ENCODE measurements at places on chromosomes 12 and 14.

GRCh38 chr12:92416385-92416812, 270.8 kb upstream of the BTG1 start:
- DNase-seq = no peak

- no peak for DNase-seq
Observed at GRCh38 chr12:51210690-51211395, 7.0 kb downstream of the POU6F1 start.

DNA sequence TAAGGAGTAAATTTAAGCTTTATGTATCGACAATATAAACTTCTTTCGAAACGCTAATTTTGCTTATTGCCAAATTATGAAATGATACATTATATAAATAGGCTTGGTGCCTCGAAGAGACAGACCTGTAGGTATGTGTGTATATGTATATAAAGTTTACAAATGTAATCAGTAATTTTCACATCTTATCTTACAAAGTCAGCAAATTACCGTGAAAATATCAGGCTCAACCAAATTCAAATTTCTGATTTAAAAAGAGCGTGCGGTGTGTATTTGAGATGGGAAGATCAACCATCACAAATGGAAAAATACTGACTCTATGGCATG, 605 bp downstream of the ZCRB1 start:
- no peak for DNase-seq

GRCh38 chr12:19755136-19755535, 315.8 kb downstream of the AEBP2 start:
- DNase-seq = no peak

DNA sequence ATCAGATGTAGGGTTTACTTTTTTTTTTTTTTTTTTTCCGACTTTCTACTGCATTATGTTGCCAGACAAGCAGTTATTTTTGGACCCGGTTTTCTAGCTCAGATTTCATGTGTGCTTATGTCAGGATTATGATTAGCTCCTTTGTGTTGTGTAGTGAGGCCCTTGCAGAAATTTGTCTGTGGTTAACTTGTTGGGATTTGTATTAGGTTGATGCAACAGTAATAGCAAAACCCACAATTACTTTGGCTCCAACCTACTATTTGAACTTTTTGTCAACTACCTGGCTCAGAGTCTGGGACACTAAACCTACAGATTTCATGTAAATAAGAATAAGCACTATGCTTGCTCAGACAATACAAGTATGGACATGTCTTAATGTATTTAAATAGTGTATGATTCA, 44.1 kb upstream of the KCNJ8 start:
- no peak for DNase-seq

GRCh38 chr12:120847392-120847791, 56.8 kb downstream of the SPPL3 start:
- peak; percentile 81 for DNase-seq

- no peak for DNase-seq
Observed at GRCh38 chr14:105108516-105108864, 43.3 kb upstream of the GPR132 start.

DNA sequence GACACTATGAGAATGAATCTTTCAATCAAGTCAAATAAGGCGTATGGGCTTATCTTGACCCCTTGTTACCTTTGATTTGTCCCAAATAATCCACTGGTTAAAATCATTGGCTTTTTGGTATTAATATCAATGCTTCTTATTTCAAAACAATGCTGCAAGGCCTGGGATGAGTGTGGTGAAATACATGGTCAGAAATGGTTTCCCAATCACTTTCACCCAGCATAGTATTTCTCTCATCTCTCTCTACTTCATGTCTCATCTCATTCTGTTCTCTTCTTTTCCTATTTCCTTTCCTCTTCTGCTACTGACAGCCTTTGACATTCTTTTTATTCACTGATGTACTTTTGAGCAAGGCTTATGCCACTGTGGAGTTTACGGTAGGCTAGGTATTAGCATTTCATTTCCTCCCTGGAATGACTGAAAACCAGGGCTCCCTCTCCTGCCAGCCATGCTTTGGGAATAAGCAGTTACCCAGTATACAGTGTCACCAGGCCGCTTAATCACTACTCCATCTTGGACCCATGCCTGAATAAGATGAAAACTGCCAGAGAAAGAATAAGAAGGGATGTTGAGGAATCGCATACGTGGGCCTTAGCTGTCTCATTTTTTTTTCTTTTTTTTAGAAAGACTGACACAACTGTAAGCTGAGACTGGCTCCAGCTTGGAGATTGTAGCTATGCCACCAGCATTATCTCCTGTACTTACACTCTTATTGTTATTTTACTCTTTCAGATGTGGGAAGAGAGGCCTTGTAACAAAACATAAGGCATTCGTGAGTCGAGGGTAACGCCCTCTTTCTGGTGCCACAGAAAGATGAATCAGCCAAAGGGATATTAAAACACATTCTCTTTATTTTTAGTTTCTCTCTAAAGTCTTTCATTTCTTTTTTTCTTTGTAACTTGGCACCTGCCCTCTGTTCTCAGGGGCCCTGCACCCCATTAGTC, 53.5 kb downstream of the IGF1 start:
- no peak for DNase-seq

- DNase-seq = no peak
Observed at GRCh38 chr14:42001431-42001830, 394.8 kb downstream of the LRFN5 start.

DNA sequence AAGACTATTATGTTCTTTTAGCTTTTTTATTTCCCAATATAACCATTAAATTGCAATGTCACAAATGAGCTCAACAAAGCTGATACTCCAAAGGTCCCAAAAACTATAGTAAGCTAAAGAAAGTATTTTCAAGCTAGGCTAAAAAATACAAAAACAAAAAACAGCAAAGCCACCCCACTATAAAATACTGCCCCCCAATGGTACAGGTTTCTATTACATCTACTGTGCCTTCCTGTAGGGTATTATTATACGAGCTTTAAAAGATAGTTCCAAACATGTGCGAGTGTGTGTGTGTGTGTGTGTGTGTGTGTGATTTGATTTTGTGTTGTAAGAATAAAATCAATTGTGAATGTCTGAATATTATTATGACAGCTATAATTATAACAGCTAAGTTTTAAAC, 1.1 kb downstream of the IFNG start:
- peak; percentile 30 for DNase-seq

- no peak for DNase-seq
Observed at GRCh38 chr12:28413460-28414109, 223.3 kb downstream of the CCDC91 start.

DNA sequence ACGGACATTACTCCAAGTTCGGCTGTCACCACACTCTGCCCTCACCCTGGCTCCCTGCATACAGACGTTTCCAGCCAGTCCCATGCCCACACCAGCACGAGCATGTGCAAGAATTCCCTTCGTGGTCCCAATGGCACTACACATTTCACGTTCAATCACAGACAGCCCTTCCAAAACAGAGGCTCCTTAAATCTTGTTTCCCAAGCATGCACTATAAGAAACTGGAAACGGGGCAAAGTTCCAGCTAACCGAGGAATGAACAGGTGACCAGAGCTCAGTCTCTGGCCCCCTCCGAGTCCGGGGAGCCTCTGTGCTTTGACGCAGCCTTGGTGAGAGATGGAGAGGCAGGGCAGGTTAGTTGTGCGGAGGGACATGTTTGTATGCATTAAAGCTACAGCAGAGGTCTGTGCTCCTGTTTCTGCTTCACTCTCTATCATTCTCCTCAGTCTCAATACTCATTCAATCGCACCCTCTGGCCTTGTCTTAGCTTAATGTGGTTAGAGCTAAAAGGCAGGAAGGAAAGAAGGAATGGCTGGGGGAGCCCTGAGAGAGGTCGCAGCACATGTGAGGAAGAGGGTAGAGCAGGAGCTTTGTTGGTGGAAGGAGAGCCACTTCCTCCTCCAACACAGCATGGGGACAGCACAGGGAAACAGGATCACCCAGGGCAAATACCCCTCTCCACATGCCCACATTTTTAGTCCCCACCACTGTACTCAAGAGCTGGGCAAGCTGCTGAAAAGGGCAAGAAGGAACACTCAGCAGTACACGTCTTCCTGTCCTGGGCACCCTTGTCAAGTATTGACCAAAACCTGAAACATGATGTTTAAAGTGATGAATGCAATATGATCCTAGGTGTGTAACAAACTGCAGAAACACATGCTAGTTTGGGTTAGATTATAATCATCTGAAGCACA, 12.2 kb upstream of the SELPLG start:
- no peak for DNase-seq

GRCh38 chr12:113043240-113043639, 13.3 kb upstream of the DTX1 start:
- no peak for DNase-seq

- DNase-seq = no peak
Observed at GRCh38 chr12:3061059-3061458, 16.1 kb upstream of the TSPAN9 start.

DNA sequence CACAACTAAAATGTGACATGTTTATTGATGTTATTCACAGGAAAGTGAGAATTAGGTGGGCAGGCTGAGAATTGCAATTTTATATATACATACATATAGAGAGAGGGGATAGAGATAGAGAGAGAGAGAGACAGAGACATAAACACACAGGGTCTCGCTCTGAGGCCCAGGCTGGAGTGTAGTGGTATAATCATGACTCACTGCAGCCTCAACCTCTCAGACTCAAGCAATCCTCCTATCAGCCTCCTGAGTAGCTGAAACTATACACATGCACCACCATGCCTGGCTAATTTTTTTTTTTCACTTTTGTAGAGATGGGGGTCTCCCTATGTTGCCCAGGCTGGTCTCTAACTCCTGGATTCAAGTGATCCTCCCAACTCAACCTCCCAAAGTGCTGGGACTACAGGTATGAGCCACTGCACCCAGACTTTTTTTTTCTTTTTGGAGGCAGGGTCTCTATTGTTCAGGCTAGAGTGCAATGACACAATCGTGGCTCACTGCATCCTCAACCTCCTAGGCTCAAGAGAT, 49.1 kb downstream of the R3HDM2 start:
- DNase-seq = no peak

GRCh38 chr14:69664865-69665526, 53.6 kb downstream of the SUSD6 start:
- no peak for DNase-seq

DNA sequence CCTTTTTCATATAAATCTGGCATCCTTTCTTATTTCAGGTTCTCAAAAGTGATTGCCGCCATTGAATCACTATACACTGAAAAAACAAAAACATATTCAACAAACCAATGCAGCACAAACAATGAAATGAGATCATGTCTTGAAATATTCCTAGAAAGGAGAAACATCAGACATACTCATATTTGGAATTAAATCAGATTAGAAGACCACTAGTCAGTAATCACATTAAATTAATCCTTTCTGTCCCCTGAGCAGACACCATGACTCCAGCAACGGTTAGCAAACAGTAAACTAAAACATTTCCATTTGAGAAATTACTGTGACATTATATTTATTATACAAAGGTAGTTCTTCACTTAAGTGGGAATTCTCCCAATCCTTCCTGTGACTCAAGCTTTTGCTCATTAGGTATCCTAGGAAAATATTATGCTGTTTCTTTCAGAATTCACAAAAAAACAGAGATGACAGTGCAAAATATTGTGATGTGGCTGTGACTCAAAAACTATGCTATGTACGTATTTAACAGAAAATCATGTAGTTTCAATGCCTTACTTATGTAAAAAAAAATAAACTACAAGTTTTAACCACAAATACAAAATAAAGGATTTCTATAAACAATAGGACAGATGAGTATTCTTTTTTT, 29.7 kb downstream of the CPNE8 start:
- no peak for DNase-seq

- no peak for DNase-seq
Observed at GRCh38 chr12:12792421-12792820, 7.0 kb downstream of the APOLD1 start.

- no peak for DNase-seq
Observed at GRCh38 chr14:103121846-103122584, 1.2 kb upstream of the TNFAIP2 start.

Data from MM.1S (cell line).